NCI-H524 (cell line): ENCODE measurements at places on chromosomes 1 and 21.

GRCh38 chr21:42401154-42401553 is 2.5 kb upstream of the UBASH3A start:
- no peak for DNase-seq

GRCh38 chr1:34166625-34167361 is 1.8 kb upstream of the CSMD2 start:
- no peak for DNase-seq

DNA sequence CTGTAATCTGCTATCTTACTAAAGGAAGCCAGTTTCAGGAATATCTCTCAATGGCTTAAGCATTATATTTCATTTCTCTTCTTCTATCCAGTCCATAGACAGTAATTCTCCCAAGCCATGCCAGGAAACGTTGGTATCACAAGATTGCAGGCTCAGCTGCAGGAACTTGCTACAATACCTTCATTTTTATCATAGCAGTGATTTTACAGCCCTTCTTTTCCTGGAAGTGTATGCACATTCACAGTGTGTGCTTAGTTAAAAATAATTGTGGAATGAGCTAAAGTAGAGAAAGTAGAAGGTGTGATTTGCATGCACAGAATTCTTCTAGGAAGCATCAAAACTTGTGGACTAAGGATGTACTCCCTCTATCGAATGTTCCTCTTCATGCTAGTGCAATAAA is 647.2 kb upstream of the PTBP2 start:
- no peak for DNase-seq

GRCh38 chr1:152776361-152776760 is 1.4 kb downstream of the LCE1F start:
- DNase-seq = no peak

DNA sequence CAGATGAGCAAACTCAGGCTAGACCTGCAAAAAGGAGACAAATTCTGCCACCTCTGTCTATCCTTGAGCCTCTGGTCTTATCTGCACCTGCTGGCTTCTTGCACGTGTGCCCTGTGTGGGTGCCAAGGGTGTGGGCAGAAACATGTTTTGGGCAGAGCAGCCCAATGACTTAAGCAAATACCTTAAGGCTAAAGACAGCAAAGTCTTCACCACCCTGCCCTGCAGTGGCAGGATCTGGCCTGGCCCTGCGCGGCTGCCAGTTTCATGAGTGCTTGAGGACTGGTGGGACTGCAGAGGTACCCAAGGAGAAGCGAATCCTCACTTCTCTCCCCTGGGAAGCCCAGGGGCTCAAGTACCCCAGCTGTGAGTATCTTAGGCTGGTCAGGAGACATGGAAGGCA is 3.8 kb upstream of the SLC26A9 start:
- no peak for DNase-seq

GRCh38 chr1:33424610-33425009 is 6.3 kb downstream of the PHC2 start:
- no peak for DNase-seq

DNA sequence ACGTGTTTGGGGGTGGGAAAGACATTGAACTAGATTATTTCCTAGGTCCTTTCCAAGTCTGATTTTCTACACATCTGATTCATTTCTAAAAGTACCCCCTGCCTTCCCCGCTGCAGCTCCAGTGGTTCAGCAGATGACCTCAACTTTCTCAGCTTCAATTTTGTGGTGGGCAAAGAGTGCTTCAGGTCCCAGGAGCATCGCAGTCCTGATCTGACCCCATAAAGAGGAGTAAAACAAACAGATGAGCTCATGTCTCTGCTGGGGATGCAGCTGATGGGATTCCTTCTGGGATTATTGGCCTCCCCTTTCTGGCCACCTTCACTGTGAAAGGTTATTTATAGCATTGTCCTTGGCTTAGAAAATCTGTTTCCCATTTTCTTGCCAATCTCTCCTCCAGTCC is 337.0 kb upstream of the PLXNA2 start:
- DNase-seq = no peak

DNA sequence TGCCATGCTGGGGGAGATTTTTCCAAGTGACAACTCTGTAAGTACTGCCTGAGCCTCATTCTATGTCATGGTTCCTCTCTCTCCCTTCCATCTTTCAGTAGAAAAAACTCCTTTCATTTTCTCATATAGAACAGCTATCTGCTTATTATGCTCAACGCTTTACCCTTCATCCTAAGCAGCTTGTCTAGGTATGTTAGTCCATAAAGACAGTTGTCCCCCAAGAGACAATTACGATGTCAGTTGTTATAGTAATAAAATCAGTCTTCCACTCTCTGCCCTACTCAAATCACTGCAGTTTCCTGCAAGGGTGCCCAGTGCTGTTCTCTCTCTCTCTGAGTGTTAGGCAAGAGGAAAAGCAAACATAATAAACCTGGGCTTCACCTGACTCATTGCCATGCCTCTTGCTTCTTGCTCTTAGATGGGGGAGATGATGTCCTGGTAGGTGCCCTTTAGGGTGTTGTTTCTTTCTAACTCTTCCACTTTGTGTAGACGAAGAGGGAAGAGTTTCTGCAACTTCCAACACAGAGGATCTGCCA is 59.4 kb downstream of the PAPPA2 start:
- DNase-seq = no peak

DNA sequence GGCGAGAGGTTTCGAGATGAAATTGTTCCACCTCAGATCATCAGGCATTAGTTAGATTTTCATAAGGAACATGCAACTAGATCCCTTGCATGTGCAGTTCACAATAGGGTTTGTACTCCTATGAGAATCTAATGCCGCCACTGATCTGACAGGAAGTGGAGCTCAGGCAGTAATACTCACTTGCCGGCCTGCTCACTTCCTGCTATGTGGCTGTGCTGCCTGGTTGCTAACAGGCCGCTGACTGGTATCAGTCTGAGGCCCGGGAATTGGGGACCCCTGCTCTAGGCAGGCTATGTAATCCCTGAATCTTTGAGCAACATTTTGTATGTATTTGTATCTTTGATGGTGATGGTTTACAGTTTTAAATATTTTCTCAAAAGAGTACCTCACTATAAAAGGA is 32.5 kb downstream of the XKR8 start:
- no peak for DNase-seq

GRCh38 chr1:17136936-17137335 is 17.7 kb upstream of the PADI2 start:
- no peak for DNase-seq

GRCh38 chr1:50702395-50702794 is 257.7 kb downstream of the FAF1 start:
- DNase-seq = no peak

DNA sequence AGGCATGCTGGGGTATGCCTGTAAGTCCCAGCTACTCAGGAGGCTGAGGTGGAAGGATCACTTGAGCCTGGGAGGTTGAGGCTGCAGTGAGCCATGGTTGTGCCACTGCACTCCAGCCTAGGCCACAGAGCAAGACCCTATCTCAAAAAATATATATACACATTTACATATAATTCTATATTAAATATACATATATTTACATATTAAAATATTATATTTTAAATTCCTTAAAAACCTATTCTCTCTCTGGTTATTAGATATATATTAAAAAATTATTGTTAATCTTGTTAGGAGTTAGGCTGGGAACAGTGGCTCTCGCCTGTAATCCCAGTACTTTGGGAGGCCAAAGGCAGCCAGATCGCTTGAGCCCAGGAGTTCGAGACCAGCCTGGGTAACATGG is 22.7 kb downstream of the GLMN start:
- no peak for DNase-seq

- DNase-seq = no peak
These were observed 29.0 kb downstream of the NME7 start for GRCh38 chr1:169338617-169339016.

DNA sequence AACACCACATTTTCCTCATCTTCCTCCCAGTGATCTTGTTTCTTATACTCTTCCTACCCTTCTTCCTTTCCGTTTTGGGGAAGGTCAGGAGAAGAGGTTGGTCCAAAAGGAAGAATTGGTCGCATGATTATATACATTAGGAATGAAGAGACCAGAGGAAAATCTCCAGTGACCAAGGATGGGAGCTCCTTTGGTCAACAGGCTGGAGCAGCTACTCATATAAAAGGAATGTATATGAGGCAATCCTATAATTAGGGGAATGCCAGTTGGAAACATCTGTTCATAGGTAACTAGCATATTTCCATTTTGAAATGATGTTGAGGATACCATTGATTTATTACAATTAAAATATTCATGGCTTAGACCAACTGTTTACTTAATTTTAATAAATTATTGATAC is 114.5 kb downstream of the LRRC40 start:
- DNase-seq = no peak

DNA sequence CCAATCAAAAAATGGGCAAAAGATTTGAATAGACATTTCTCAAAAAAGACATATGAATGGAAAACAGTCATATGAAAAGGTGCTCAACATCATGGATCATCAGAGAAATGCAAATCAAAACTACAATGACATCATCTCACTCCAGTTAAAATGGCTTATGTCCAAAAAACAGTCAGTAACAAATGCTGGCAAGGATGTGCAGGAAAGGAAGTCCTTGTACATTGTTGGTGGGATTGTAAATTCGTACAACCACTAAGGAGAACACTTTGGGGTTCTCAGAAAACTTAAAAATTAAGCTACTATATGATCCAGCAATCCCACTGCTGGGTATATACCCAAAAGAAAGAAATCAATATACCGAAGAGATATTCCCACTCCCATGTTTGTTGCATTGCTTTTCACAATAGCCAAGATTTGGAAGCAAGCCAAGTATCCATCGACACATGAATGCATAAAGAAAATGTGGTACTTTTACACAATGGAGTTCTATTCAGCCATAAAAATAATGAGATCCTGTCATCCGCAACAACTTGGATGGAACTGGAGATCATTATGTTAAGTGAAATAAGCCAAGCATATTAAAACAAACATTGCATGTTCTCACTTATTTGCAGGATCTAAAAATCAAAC is 17.9 kb downstream of the GBP5 start:
- no peak for DNase-seq
